ENCODE measurements at places on chromosomes 3 and 15. TPM values are rescaled to one million over a fixed set of nuclear protein-coding genes. Genes with fewer than 3 reads are reported as not detected.

SLC15A2 gene
- total RNA-seq = 0.91 TPM

GOLGA8S gene
- not detected for total RNA-seq

FSIP1 gene
- total RNA-seq = 0.81 TPM

KCNAB1 gene
- total RNA-seq = not detected

GOLGA8G gene
- total RNA-seq = not detected

ENTPD3 gene
- 7.1 TPM for total RNA-seq

OR5K2 gene
- not detected for total RNA-seq

STAB1 gene
- total RNA-seq = not detected

PRR20G gene
- total RNA-seq = not detected

HMG20A gene
- 22.0 TPM for total RNA-seq

NOX5 gene
- 339 TPM for total RNA-seq

IL16 gene
- not detected for total RNA-seq

GHRL gene
- total RNA-seq = not detected

TKT gene
- total RNA-seq = 380 TPM

ADPRH gene
- total RNA-seq = 4.7 TPM

UBE2E2 gene
- 25.6 TPM for total RNA-seq

CCDC33 gene
- total RNA-seq = not detected

LRRC31 gene
- 0.04 TPM for total RNA-seq

HYAL3 gene
- 13.2 TPM for total RNA-seq

PLIN1 gene
- total RNA-seq = 1.0 TPM
